ENCODE measurements at places on chromosomes 12 and 14.

GRCh38 chr14:64556526-64556925, 6.8 kb downstream of the PPP1R36 start:
- DNase-seq: peak; percentile 54

DNA sequence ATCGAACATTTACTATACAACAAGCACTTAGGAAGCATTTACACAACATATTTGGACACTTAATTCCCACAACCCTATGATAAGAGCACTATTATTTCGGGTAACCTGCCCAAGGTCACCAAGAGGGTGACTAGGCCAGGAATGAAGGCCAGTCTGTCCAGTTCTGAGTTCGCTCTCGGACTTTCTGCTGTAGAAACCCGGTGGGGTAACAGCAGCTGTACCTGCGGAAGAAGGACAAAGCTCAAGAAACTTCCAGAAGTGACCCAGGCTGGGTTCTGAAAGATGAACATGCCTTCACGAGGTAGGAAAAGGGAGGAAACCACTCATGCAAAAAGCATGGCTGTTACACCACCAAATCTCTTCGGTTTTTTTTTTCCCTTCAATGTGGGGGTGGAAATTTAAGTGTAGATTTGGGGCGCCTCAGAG, 10.8 kb downstream of the PLA2G1B start:
- peak; percentile 12 for DNase-seq

- no peak for DNase-seq
These were observed 83.2 kb downstream of the KNTC1 start for GRCh38 chr12:122610207-122610606.

DNA sequence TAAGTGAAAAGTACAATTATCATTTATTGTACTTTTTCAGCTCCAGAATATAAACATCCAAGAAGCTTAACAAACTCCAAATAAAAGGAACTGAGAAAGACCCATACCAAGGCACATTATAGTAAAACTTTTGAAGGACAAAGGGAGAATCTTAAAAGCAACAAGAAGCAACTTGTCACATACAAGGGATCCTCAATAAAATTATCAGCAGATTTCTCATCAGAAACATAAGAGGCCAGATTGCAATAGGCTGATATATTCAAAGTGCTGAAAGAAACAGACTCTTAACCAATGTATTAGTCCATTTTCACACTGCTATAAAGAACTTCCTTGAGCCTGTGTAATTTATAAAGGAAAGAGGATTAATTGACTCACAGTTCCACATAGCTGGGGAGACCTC, 48.3 kb downstream of the TTC7B start:
- no peak for DNase-seq

DNA sequence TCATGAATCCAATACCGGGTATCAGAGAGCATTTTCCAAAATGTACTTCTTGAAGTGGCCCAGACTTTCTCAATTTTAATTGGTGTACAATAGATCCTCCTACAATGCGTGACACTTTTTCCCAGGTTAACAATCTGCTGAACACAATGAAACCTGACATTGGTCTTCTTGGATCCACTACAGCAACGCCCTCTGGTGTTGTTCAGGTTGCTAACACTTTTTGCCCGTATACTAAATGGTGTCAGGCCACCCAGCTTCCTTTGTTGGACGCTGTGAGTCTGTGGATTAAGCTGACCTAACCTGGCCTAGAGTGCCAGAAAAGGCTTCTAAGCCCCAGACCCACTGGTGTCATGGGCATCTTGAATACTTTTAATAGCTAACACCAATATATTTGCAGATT, 89.2 kb downstream of the KCNK10 start:
- peak; percentile 32 for DNase-seq

GRCh38 chr14:103524002-103524935, 1.6 kb upstream of the CKB start:
- no peak for DNase-seq

DNA sequence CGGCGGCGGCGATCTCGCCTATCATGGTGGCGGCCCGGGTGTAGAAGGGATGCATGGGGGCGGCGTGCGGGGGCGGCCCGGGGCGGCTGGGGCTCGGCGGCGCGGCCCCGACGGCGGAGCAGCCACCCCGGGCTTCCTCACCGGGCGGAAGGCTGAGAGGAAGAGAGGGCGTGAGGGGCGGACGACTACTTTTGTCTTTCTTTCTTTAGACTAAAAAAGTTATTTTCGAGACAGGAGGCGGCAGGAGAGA, 240 bp downstream of the BTG1 start:
- DNase-seq: no peak

- DNase-seq: no peak
These were observed 1.5 kb downstream of the CRACR2A start for GRCh38 chr12:3751151-3752095.

DNA sequence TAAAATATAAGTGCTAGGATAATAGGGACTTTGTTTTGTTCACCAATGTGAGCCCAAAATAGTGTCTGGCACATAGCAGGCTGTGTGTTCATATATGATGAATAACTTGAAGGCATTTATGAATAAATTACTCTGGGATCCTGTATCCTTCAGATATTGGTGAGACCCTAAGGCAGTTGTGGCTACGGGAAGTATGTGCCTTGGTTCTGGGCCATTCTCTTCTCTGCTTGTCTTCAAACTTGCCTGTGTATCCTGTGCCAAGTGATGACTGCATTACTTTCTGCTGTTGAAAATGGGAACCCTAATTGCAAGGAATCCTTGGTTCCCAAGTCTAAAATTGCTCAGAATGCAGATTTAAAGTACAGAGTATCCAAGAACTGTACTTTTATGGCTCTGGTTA, 67.6 kb upstream of the KTN1 start:
- no peak for DNase-seq

- peak; percentile 6 for DNase-seq
These were observed 1124.6 kb downstream of the AACS start for GRCh38 chr12:126189856-126190255.

DNA sequence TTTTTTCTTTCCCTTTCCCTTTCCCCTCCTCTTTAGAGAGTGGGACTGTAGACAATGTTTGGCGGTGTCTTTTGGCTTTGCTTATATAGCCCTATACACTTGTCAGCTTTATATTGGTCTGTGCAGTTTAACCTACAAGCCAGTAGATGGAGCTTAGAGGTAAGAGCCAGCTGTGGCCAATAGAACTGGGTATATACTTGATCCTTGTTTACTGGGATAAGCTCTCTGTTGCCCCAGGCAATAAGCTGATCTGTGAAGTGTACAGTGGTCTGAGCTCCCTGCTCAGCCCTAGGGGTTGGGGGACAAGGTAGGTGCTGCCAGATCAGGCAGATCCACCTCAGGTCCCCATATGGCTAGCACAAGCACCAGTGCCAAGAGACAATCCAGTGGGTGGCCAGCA, 434.1 kb downstream of the NOVA1 start:
- DNase-seq: peak; percentile 5

GRCh38 chr12:60935981-60936761, 1324.0 kb upstream of the USP15 start:
- no peak for DNase-seq
